ENCODE measurements at places on chromosomes 1 and 21. TPM values are rescaled to one million over a fixed set of nuclear protein-coding genes. Genes with fewer than 3 reads are reported as not detected.

GRCh38 chr1:20377516-20378270, 87.0 kb downstream of the VWA5B1 start:
- no peaks in the 10 kb centered on the region for H3K36me3 ChIP-seq
- H3K4me3 ChIP-seq = no peak overlapping the region
- no peak for DNase-seq
- H3K27ac ChIP-seq = no peak overlapping the region
- H3K4me1 ChIP-seq = no peaks in the 10 kb centered on the region

Gene SPRR4
- not detected for total RNA-seq

Gene RHD
- total RNA-seq = 1.0 TPM

Gene TTC22
- 8.5 TPM for total RNA-seq

Gene SV2A
- total RNA-seq = 0.44 TPM

- no peaks in the 10 kb centered on the region for H3K27me3 ChIP-seq
- H3K27ac ChIP-seq = no peak overlapping the region
- no peak overlapping the region for H3K4me3 ChIP-seq
Observed at GRCh38 chr1:231357187-231357772, 19.2 kb downstream of the SPRTN start.

Gene C1orf167
- 9.4 TPM for total RNA-seq

DNA sequence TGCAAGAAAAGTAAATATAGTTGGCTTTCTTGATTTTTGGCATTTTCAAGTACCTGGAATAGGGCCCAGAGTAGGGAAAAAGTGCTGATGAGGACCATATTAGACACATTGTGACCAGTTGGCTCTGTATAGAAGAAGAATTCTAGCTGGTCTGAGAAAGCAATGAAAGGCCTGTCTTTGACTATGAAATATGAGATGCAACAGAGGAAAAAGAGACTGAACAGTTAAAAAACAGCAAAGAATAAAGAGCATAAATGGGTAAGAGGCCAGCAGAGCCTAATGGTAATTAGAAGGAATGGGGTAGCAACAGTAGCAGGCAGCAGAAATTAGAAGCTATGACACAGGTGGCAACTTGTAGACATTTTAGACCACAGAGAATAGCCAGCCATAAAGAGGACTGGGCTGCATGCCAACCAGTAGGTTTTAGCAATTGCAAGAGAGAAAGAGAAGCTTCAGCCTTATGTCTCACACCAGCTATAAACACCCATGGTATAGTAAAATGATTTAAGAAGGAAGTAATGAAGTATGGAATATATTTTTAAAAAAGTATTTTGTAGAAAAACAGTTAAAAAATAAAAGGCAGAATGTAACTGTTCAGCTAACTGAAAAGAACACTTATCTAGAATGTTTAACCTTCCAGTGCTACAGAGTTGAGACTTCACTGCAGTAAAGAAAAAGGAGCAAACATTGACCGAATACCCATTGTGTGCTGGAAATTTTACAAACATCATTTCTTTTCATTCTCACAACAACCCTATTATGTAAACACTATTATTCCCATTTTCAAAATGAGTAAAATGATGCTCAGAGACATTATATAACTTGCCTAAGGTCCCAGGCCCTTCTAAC, 114.1 kb downstream of the LHX4 start:
- no peak overlapping the region for H3K27ac ChIP-seq
- H3K27me3 ChIP-seq = no peaks in the 10 kb centered on the region
- no peak overlapping the region for H3K4me3 ChIP-seq

Gene OR2L3
- not detected for total RNA-seq

- no peak overlapping the region for H3K4me3 ChIP-seq
- no peaks in the 10 kb centered on the region for H3K4me1 ChIP-seq
- no peak for DNase-seq
- no peaks in the 10 kb centered on the region for H3K27me3 ChIP-seq
- no peaks in the 10 kb centered on the region for H3K36me3 ChIP-seq
Observed at GRCh38 chr1:110161849-110162248, 11.6 kb downstream of the SLC6A17 start.

- H3K27ac ChIP-seq = no peak overlapping the region
- no peak for DNase-seq
- no peaks in the 10 kb centered on the region for H3K27me3 ChIP-seq
- no peak overlapping the region for H3K4me3 ChIP-seq
- no peaks in the 10 kb centered on the region for H3K4me1 ChIP-seq
- no peaks in the 10 kb centered on the region for H3K36me3 ChIP-seq
Observed at GRCh38 chr1:222048094-222048595, 306.3 kb upstream of the DUSP10 start.

- no peaks in the 10 kb centered on the region for H3K4me1 ChIP-seq
- H3K27ac ChIP-seq = no peak overlapping the region
- no peaks in the 10 kb centered on the region for H3K27me3 ChIP-seq
- no peak for DNase-seq
Observed at GRCh38 chr1:215842905-215843304, 275.8 kb downstream of the KCTD3 start.

DNA sequence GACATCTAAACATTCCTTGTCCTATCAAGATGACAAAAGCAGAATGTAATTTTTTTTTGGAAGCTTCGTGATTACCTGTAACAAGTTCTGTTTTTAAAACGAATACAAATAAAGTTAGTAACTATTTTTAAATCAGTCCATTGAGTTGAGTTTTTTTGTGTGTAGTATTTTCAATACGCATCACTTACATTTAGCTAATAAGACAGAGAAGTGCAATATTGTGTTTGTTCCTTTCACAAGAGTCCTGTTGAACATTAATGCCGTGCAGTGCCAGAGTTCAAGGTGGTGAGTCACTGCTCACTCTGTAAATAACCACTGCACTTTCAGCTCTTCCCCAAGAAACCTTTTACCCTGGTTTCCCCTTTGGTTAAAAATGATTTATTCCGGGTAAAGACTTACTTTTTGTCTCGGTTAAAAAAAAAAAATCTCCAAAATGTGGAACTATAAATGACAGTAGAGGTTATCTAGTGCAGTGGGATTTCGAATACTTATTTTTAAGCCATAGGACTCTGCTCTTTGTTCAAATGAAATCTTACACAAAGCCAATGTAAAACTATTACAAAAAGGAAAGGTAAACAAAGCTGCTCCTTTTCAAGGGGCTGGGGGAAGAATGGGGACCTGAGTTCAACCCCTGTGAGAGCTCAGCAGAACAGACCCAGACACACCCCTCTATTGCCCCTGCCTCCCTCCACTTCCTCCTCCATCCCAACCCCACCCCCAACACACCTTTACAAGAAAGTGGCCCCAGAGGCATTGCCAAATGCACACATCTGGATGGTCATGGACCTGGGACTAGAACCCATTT, 14.8 kb upstream of the NCMAP start:
- peak overlapping the region; percentile 3 for H3K4me3 ChIP-seq
- no peaks in the 10 kb centered on the region for H3K36me3 ChIP-seq
- H3K27ac ChIP-seq = no peak overlapping the region
- H3K27me3 ChIP-seq = no peaks in the 10 kb centered on the region

DNA sequence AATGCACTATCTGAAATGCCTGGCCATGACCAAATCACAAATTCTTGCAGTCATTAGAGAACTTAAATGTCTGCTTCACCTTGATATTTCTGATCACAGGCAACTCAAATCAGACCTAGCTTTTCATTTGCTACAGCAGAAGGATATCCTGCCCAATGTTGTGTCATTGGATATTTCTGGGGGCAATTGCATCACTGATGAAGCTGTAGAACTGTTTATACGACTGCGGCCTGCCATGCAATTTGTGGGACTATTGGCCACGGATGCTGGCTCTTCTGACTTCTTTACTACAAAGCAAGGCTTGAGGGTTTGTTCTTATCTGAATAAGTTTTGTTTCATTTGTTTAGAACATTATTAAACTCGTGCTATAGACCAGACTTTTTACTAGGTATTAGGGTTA, 14.9 kb downstream of the ZYG11A start:
- no peak for DNase-seq
- H3K4me1 ChIP-seq = no peaks in the 10 kb centered on the region
- H3K4me3 ChIP-seq = no peak overlapping the region

Gene TFF3
- total RNA-seq = 14.4 TPM

- H3K27ac ChIP-seq = no peak overlapping the region
- H3K27me3 ChIP-seq = no peaks in the 10 kb centered on the region
- H3K36me3 ChIP-seq = peaks cover 24% of the 10 kb centered on the region
Observed at GRCh38 chr1:169838942-169839341, 44.2 kb upstream of the METTL18 start.

DNA sequence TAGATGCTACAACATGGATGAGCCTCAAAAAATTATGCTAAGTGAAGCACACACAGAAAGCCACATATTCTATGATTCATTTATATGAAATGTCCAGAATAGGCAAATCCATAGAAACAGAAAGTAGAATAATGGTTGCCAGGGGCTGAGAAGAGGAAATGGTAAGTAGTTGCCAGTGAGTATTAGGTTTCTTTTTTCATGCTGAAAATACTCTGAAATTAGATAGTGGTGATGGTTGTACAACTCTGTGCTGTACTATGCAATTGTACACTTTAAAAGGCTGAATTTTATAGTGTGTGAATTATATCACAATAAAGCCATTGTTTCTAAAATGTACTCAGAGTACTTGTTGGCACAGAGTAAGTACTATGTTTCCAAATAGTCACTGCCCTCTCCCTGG, 15.5 kb upstream of the GFI1 start:
- H3K27me3 ChIP-seq = no peaks in the 10 kb centered on the region
- no peaks in the 10 kb centered on the region for H3K36me3 ChIP-seq
- no peaks in the 10 kb centered on the region for H3K4me1 ChIP-seq
- no peak overlapping the region for H3K4me3 ChIP-seq
- DNase-seq = no peak
- no peak overlapping the region for H3K27ac ChIP-seq

Gene XCL1
- 1.2 TPM for total RNA-seq

GRCh38 chr1:40803902-40804301, 20.3 kb downstream of the KCNQ4 start:
- no peak for DNase-seq
- no peak overlapping the region for H3K4me3 ChIP-seq
- no peak overlapping the region for H3K27ac ChIP-seq
- H3K27me3 ChIP-seq = no peaks in the 10 kb centered on the region

DNA sequence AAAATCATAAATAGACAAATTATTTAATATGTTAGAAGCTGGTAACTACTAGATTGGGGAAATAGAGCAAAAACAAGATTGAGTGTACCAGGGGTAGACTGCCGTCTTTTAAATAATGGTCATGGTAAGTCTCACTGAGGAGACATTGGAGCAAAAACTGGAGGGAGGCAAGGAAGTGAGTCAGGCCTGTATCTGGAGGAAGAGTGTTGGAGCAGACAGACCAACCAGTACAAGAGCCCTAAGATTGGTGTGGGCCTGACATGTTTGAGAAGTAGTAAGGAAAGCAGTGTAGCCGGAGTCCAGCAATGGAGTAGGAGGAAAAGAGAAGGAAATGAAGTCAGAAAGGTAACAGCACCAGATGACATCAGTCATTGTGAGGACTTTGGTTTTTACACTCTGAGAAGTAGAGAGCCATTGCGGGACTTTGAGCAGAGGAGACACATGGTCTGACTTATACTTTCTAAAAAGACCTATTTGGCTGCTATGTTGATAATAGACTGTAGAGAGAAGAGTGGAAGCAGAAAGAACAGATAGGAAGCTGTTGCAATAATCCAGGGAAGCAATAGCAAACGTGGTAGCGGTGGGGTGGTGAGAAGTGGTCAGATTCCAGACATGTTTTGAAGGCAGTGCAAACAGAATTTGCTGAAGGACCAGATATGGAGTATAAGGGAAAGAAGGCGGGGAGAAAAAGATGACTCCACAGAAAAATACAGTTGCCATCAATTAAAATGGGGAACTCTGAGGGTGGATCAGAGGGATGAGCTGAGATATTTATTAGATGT, 44.7 kb upstream of the GJA5 start:
- no peaks in the 10 kb centered on the region for H3K27me3 ChIP-seq
- no peaks in the 10 kb centered on the region for H3K36me3 ChIP-seq
- DNase-seq = no peak
- peaks cover 3% of the 10 kb centered on the region for H3K4me1 ChIP-seq
- no peak overlapping the region for H3K27ac ChIP-seq

GRCh38 chr1:213960963-213961362, 26.8 kb upstream of the PROX1 start:
- H3K27ac ChIP-seq = no peak overlapping the region
- no peaks in the 10 kb centered on the region for H3K4me1 ChIP-seq
- no peak overlapping the region for H3K4me3 ChIP-seq

Gene LRRIQ3
- not detected for total RNA-seq

- peaks cover 13% of the 10 kb centered on the region for H3K4me1 ChIP-seq
- no peaks in the 10 kb centered on the region for H3K36me3 ChIP-seq
- no peaks in the 10 kb centered on the region for H3K27me3 ChIP-seq
- no peak for DNase-seq
- peak overlapping the region; percentile 80 for H3K27ac ChIP-seq
Observed at GRCh38 chr1:185694081-185694480, 40.1 kb upstream of the HMCN1 start.

DNA sequence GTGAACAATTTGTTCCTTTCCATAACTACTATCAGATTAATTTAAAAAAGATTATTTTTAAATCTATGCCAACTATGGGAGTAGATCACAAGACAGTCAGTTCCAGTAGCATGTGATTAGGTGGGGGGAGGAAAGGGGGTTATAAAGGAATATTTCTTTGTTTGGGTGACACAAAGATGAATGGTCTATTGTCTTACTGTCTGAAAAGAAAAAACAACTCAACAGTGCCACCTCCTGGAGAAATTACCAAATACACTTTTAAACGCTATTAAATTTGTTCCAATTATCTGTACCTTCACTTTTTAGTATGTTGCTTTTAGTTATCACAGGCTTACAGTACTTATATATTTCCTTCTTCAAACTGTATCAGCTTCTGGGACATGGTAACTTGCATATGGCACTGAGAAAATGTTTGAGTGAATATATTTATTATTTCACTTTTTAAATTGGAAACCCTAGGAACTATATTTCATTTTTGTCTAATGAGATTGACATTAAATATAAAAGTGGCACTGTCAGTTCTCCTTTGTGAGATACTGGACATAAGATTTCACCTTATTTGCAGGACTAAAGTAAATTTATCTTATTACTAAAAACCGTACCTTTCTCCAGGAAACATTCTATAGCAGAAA, 1.7 kb upstream of the SORT1 start:
- H3K27ac ChIP-seq = no peak overlapping the region
- H3K36me3 ChIP-seq = peaks cover 18% of the 10 kb centered on the region
- no peak overlapping the region for H3K4me3 ChIP-seq
- peaks cover 38% of the 10 kb centered on the region for H3K4me1 ChIP-seq
- H3K27me3 ChIP-seq = no peaks in the 10 kb centered on the region

- no peaks in the 10 kb centered on the region for H3K27me3 ChIP-seq
- DNase-seq = no peak
- no peak overlapping the region for H3K27ac ChIP-seq
- H3K4me1 ChIP-seq = no peaks in the 10 kb centered on the region
- no peaks in the 10 kb centered on the region for H3K36me3 ChIP-seq
- no peak overlapping the region for H3K4me3 ChIP-seq
Observed at GRCh38 chr21:18152371-18152770, 92.3 kb upstream of the CHODL start.

DNA sequence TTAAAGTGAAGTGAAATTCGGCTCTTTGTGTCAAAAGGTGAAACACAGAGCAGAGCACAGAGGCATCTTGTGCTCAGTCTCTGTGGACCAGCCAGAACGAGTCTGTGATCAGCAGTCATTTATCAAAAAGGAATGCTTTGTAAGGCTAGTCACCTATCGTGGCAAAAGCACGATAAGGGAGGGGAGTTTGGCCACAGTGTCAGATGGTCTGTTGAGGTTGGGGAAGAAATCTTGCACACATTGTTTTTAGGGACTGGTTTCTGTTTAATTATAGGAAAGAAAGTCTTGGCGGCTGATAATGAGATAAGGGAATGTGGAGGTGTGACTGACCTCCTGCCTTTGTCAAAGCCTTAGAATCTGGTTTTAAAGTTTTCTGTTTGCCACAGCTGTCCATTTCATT, 58.2 kb upstream of the KIAA1614 start:
- no peaks in the 10 kb centered on the region for H3K36me3 ChIP-seq
- H3K27me3 ChIP-seq = no peaks in the 10 kb centered on the region
- H3K27ac ChIP-seq = peak overlapping the region; percentile 10
- no peak overlapping the region for H3K4me3 ChIP-seq
- no peak for DNase-seq

Gene RNU1-3
- 14,413 TPM for total RNA-seq

Gene LCE1E
- total RNA-seq = not detected

Gene TCHH
- total RNA-seq = 0.15 TPM

Gene CLCNKB
- total RNA-seq = 9.4 TPM

Gene ITGB2
- total RNA-seq = 370 TPM

Measured in upper lobe of left lung (tissue), 6 donors.